8988T (cell line): ENCODE measurements at places on chromosomes 3 and 15.

DNA sequence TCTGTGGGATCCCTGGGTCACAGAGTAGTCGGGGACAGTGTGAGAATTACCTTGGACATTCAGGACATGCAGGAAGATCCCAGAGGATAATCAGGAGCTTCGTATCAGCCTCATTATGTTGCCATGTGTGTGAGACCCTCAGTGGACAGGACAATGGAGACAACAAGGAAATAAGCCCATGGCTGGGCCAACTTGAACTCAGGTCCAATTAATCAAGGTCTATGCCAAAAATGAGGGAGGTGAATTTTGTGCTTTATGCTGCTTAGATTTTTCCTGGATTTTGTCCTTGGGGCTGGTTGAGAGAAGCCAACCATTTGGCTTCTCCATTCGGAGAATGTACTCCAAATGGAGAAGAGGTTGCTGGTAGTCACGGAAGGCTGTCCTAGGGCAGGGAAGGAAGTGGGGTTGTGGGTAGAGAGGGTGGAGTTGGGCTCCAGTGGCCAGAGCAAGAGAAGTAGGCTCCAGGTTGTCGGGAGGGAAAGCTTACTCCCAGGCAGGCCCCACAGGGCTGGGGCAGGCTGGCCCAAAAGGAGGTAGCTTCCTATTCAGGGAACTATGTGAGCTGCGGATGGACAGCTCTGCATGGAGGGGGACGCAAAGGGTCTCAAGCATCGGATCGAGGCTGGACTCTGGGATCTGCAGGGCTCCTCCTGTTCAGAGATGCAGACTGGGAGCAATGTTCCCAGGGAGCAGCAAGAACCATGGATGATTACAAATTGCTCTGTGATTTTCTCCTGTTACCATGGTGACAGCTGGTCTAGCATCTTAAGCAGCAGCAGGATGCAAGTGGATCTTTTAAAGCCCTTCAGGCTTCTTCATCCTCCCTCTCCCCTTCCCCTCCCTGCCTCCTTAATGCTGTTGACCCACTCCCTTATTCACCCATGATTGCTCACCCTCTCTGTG lies 91.1 kb downstream of the WNT7A start:
- no peak for DNase-seq

DNA sequence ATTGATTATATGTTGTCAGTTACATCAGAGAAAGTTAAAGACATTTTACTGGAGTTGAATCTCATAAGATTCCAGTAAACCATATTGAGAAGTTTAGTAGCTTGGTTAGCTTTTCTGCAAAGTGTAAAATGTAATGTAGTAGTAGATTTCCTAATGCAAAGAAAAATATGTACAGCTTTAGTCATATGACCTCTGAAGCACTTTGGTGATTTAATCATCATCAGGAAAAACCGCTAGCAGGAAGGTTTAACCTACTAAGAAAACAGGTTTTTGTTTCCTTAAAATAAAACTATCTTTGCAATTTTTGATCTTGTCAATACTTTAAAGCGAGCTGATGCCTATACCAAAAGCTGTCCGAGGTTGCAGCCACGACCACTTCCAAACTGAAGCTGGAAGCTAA lies 364.6 kb upstream of the ZNF385D start:
- DNase-seq = no peak

GRCh38 chr15:67678993-67679392 lies 136.5 kb downstream of the MAP2K5 start:
- no peak for DNase-seq

GRCh38 chr3:38085943-38086324 lies 46.9 kb downstream of the DLEC1 start:
- DNase-seq = no peak

GRCh38 chr3:84008623-84009022 lies 950.2 kb upstream of the CADM2 start:
- no peak for DNase-seq

DNA sequence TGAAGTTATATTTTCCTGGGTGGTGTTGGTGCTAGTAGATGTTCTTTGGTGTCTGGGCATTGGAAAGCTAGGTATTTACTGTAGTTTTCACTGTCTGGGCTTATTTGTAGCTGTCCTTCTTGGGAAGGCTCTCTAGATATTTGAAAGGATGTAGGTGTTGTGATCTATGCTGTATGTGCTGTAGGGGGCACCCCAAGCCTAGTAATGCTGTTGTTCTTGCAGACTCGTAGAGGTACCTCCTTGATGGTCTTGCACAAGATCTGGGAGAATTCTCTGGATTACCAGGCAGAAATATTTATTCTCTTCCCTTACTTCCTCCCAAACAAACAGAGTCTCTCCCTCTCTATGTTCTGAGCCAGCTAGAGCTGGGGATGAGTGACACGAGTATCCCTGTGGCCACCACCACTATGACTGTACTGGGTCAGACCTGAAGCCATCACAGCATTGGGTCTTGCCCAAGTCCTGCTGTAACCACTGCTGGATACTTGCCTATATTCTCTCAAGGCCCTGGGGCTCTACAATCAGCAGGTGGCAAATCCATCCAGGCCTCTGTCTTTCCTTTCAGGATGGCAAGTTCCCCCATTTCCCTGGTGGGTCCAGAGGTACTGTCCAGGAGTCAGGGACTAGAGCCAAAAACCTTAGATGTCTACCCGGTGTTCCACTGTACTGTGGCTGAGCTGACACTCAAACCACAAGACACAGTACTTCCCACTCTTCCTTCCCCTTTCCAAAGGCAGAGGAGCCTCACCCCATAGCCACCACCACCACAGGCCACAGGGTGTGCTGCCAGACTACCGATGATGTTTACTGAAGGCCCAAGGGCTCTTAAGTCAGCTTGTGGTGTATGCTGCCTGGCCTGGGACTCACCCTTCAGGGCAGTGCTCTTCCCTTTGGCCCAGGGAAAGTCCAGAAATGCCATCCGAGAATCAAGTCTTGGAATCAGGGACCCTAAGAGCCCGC lies 195.2 kb upstream of the DPPA4 start:
- no peak for DNase-seq

- DNase-seq = peak; percentile 46
Measured at GRCh38 chr3:46078712-46079400, 51.6 kb upstream of the XCR1 start.

GRCh38 chr3:46097691-46098241 lies 70.5 kb upstream of the XCR1 start:
- DNase-seq = no peak

DNA sequence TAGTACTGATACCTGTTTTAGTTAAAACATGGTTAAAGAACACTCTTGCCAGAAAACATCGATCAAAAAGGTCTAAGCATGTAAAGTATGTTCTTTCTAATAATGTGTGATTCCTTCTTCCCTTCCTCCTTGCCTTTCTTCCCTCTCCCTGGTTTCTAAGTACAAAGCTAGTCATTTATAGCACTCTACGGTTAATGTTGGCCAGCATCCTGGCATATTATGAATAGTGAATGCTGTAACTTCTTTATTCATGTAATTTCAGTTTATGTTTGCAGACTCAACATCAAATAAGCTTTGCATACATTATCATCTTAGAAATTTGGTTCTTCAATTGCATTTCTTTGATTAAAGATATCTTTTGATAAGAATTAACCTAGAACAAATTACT lies 27.1 kb downstream of the P2RY12 start:
- DNase-seq = no peak

DNA sequence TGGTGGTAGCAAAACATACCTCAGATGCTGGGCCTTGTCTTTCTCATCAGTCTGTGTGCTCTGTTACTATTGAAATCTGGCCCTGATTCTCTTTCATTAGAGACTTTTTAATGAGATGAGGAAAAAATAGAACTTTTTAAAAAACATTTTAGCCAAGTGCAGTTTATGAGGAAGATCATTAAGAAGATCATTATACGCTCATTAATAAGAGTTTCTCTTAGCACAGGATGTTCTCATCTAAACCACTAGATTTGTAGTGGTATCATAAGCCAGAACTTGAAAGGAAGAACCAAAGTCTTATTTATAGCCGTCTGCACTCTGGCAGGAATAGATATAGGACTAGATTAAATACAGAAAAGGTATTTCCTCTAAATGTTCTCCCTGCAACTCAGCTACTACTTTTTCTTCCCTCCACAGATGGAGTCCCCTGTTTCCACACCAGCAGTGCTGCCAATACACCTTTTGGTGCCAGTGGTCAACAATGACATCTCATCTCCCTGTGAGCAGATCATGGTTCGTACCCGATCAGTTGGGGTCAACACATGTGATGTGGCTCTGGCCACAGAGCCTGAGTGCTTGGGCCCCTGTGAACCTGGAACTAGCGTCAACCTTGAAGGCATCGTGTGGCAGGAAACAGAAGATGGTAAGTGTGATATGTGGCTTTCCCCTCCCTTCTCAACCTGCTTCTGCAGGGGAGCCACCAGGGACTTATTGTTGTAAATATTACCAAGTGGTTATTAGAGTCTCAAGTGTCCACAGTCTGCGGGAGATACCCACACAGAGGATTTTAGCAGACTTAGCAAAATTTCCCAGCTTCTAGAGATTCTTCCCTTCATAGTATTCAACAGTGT lies 152.8 kb downstream of the RBPMS2 start:
- no peak for DNase-seq

GRCh38 chr3:158058495-158059130 lies 47.6 kb downstream of the SHOX2 start:
- DNase-seq = no peak

GRCh38 chr3:195096484-195097330 lies 174.3 kb downstream of the XXYLT1 start:
- DNase-seq = no peak
